Natural killer cell (primary cell): ENCODE measurements at places on chromosomes 5 and 9. TPM values are rescaled to one million over a fixed set of nuclear protein-coding genes. Genes with fewer than 3 reads are reported as not detected.

VDAC1 gene
- total RNA-seq: 63.3 TPM

OMD gene
- not detected for total RNA-seq

IL5 gene
- not detected for total RNA-seq

PLPP7 gene
- 0.59 TPM for total RNA-seq

- no peak overlapping the region for H3K27ac ChIP-seq
- H3K36me3 ChIP-seq: no peaks in the 10 kb centered on the region
- H3K4me3 ChIP-seq: no peak overlapping the region
- no peak for DNase-seq
These were observed 132.8 kb upstream of the PAPPA start for GRCh38 chr9:116020801-116021200.

DNA sequence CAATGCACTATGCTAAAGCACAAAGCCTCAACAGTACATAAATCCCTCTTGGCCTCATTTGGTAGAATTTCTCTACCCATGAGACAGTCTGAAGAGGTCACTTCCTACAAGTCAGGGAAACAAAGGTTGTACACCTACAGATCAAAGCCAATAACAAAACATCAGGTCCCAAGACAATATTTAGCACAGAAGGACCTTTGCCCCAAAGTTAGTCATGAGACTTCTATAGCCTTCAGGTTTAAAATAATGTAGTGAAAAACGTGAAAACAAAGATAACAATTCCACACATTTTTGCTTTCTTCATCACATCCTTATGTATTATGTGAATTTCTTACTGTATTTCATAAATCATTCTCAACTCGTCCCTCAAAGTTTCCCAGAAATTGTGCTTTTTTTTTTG, 15.8 kb downstream of the AFF4 start:
- no peaks in the 10 kb centered on the region for H3K27me3 ChIP-seq
- DNase-seq: no peak
- no peak overlapping the region for H3K4me3 ChIP-seq
- H3K27ac ChIP-seq: no peak overlapping the region
- H3K4me1 ChIP-seq: peaks cover 5% of the 10 kb centered on the region

DNA sequence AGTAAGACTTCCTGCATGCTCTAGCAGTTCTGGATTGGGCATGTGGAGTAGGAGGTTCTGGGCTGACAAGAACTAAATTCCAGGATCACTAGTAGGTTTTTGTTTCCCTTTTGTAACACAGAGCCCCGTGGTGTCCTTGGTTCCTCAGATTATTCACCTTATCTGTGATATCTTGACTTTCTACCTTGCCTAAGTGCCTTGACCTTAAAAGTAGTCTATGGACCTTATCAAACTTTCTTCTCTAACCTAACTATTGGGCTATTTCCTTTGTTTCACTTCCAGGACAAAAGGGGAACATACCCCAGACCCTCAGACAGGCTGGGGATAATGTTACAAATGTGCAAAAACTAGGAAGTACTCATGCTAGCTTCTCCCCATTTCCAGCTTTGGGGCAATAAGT, 595.3 kb downstream of the PSAT1 start:
- no peaks in the 10 kb centered on the region for H3K27me3 ChIP-seq
- no peak for DNase-seq
- no peak overlapping the region for H3K4me3 ChIP-seq
- H3K36me3 ChIP-seq: no peaks in the 10 kb centered on the region

DNA sequence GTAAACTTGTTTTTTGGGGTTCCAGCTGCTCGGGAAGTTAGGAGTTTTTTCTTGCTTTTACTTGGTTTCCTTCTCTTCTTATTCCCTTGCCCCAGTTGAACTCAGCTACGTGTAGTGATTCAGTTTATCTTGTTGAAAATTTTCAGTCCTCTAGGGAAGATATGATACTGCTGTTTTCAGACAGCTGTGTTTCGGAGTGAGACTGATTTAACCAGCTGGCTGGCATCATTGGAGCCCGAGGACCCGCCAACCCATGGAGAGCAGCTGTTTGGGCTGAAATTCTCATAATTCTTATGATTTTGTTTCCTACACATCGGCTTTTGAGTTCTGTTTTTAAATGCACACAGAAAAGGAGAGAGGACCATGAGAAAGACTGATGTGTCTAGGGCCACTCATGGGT, 271.5 kb downstream of the NR3C1 start:
- no peaks in the 10 kb centered on the region for H3K4me1 ChIP-seq
- H3K36me3 ChIP-seq: peaks cover 25% of the 10 kb centered on the region
- no peak overlapping the region for H3K27ac ChIP-seq
- no peak for DNase-seq
- H3K4me3 ChIP-seq: no peak overlapping the region

DNA sequence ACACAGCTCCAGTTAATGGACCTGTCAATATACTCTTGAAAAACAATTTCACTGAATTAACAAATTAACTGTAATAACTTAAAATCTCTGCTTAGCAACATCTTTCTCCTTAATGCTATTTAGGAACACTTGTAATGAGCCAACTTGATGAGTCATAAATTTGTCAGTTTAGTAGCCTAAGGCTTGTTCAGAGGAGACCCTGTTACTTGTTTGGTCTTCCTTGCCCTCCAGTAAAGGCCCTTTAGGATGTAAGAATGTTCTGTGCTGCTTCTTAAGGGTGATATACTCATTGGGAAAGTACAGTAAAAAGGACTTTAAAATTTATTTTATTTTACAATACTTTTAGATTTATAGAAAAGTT, 11.4 kb upstream of the MATR3 start:
- no peak overlapping the region for H3K4me3 ChIP-seq
- H3K27ac ChIP-seq: no peak overlapping the region
- no peak for DNase-seq
- peaks cover 22% of the 10 kb centered on the region for H3K36me3 ChIP-seq
